ENCODE measurements at places on chromosomes 3 and 15.

DNA sequence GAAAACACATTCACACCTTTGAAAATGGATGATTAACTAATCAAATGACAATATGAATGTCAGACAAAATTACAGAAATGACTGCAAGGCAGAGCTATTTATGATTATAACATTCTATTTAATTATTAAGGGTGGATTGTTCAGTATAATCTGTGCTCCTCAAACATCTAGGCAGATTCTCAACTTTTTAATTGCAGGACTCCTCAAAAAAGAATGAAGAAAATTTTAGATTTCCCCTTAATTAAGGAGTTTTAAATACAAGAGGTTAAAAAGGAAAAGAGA is 22.6 kb upstream of the CMC1 start:
- peak; percentile 49 for DNase-seq

DNA sequence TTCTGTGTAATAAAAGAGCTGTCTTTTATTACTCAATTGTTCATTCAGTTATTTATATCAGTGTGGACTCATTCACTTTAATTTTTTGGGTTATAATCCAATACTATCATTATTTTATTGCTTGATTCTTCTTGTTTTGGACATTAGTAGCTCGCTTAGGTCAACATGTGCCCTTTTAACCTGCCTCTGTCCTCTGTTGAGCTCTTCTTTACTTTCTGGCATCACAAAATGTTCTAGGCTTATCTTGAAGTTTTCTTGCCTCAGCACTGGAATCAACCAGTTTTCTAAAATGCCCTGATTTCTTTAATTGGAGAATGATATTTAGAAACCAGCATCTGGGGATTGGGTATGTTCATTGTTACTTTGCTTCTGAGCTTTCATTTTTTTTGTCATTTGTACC is 82.2 kb downstream of the LEKR1 start:
- no peak for DNase-seq

DNA sequence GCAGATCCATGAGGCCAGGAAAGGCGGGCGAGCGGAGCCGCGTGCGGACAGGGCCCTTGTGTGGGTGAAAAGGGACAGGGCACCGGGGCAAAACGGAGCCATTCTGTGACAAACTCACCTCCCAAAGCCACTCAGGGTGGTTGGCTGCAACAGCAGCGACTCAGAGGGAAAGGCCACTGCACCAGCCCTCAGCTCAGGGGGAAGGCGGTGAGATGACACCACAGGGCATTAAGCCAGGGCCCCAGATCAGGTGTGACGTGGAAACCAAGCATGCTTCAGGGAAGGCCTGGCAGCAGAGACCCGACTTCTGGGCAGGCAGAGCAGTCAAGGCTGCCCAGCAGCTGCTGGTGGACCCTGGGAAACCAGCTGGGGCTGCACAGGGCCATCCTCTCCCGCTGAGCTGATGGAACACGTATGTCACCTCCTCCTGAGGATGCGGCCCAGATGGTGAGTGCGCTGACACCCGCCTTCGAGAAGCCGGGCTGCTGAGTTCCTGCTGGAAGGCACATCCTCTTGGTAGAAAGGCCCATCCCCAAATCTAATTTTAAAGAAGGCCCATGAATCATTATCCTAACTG is 82.3 kb downstream of the CHSY1 start:
- DNase-seq, result no peak

DNA sequence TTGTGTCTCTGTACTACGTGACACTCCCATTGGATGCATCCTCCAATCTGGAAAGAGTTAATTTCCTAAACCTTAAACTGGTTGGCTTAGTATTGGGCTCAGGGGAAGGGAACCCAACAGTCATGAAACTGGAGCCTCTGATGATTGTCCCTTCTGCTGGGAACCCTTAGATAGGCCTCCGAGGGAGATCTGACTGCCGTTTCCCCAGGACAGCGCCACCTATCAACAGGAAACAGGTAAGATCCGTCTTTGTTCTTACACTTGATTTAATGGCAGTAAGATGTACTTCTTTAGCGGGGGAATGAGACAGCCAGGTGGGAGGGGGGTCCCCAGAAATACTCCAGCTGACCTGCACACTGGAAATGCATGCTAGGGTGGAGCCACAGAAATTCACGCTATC is 1749.6 kb downstream of the SI start:
- DNase-seq, result no peak

GRCh38 chr3:119034256-119035013 is at the start of gene IGSF11:
TSS of gene IGSF11 (minus strand) at chr3:119034846. CDS start at chr3:119034582, 264 bp downstream.
- peak; percentile 58 for DNase-seq

- DNase-seq, result no peak
These were observed 100.0 kb upstream of the DLG1 start for GRCh38 chr3:197398286-197398878.

DNA sequence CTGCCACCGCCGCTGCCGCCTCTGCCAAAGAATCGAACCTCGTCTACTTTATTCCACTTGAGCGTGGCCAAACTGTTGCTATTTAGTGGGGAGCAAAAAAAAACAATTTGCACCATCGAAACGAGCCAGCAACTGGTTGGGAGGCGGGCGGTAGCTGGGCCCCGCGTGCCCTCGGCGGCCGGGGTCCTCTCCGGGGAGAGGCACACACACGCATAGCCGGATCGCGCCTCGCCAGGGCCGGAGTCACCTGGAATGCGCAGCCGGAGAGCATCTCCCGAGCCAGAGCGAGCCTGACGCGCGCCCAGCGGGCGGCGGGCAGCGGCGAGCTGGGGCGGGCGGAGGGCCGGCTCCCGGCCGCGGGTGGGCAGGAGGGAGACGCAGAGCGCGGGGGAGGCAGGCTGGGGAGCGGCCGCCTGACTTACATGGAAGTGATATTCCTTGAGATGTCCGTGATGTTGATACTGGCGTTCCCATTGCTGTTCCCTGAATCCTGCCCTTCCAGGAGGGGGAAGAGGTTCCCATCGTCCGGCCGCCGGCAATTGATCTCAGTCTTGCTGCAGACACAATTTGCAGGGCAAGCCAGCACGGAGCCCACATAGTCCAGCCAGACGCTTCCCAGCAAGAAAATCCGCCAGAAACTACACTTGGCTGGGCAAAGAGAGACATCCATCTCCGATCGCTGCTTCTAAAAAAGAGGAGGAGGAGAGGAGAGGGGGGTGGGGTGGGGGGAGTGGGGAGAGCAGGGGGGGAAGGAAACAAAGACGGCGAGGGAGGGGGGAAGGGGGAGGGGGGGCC is 858 bp downstream of the NTRK3 start:
- DNase-seq, result no peak

- no peak for DNase-seq
These were observed 440.3 kb upstream of the DPH6 start for GRCh38 chr15:35986191-35986721.

- no peak for DNase-seq
These were observed 175.5 kb downstream of the NECTIN3 start for GRCh38 chr3:111246967-111247760.

DNA sequence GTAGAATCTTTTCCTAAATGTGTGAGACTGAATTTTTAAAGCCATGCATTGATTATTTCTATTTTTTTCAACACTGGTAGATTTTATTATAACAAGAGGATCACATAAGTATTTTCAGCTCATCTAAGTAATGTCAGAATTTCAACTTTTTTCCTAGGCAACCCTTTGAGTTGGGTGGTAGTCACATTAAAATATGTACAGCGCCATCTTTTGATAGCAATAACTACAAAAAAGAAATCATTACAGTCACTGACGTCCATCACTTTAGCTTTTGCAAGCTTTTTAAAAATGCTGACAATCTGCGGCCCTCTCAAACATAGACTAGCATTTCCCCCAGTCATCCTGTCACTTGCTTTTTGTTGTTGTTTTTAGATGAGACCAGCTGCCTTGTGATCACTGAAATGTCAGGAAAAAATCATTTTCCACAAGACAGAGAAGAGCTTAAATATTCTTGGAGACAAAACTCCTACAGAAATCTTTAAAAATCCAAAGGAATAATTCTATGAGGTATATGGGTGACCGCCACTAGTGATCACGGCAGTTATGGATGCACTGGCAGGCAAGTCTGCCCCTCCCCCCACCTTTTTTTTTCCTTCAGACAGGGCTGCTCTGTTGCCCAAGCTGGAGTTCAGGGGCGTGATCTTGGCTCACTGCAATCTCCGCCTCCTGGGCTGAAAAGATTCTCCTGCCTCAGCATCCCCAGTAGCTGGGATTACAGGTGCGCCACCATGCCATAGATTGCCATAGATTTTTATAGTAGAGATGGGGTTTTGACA is 384.0 kb upstream of the KCNMB2 start:
- DNase-seq, result no peak

- no peak for DNase-seq
These were observed 13.5 kb upstream of the APOD start for GRCh38 chr3:195597229-195597628.

DNA sequence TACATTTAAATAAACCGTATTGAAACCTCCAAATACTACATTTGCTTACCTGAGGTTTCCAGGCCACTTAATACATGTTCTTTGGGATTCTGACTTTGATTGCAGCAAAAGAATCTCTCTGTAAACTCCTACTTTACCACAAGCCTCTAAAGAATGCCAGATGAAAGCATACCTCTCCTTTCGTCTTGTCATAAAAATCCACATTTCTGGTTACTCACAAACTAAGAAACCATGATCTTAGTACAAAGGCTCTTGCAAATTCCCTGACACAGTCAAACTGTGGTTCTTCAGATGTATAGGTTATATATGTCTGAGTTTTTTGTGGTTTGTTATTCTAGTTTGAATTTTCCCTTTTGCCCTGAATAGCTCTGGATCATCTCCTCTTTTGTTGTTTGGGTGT is 188.4 kb downstream of the RAP2B start:
- no peak for DNase-seq

GRCh38 chr3:173268781-173269180 is 127.7 kb upstream of the SPATA16 start:
- DNase-seq, result no peak

- no peak for DNase-seq
These were observed 248.0 kb upstream of the THBS1 start for GRCh38 chr15:39332846-39333245.

DNA sequence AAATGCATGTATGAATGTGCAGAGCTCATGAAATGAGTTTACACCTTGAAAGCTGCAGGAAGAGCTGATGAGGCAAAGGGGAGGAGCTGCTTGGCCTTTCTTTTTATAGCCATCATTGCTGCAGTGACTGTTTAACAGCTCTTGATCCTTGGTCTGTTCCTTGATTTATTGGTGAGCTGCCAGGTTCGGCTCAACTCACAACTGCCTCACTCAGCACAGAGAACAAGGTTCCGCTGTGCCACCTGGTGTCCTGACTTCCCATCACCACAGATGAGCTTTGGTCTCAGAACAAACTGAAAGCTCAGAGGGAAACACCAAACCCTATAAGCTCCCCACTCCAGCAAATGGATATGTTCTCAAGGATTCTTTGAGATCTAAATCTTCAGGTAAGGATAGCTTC is 626.1 kb downstream of the MAGI1 start:
- DNase-seq, result no peak

- DNase-seq, result no peak
These were observed 23.7 kb downstream of the RORA start for GRCh38 chr15:61205346-61205921.

- no peak for DNase-seq
These were observed 54.7 kb upstream of the ONECUT1 start for GRCh38 chr15:52844823-52845222.

- DNase-seq, result peak; percentile 87
These were observed 39.1 kb downstream of the KLF13 start for GRCh38 chr15:31365655-31366127.

DNA sequence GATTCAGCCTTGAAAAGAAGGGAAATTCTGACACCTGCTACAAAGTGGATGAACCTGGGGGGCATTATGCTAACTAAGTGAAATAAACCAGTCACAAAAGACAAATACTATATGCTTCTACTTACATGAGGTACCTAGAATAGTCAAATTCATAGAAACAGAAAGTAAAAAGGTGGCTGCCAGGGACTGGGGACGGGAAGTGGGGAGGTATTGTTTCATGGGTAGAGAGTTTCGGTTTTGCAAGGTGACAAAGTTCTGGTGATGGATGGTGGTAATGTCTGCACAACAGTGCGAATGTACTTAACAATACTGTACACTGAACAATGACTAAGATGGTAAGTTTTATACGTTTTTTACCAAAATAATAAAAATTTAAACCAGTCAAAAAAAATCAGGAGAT is 4.8 kb downstream of the IDH2 start:
- DNase-seq, result peak; percentile 93

GRCh38 chr15:98745179-98745578 is 96.8 kb downstream of the IGF1R start:
- no peak for DNase-seq

- no peak for DNase-seq
These were observed 595.8 kb upstream of the NR2F2 start for GRCh38 chr15:95734422-95735316.

DNA sequence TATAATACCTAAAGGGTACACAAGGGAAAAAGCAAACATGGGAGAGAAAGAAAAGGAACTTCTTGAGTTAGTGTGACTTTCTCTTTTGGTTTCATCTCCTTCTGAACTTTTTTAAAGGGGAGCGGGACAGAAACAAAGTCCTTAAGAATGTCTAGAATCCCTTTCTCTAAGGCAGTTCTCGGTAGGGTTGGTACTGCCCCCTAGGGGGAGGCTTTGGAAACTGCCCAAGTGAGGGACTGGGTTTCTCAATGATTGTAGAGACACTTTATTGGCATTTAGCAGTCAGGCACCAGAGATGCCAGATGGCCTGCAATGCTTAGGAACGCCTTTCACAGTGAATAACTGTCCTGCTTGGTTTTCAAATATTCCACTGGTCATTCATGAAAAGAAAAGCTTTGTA is 172.7 kb downstream of the WDR72 start:
- peak; percentile 35 for DNase-seq

DNA sequence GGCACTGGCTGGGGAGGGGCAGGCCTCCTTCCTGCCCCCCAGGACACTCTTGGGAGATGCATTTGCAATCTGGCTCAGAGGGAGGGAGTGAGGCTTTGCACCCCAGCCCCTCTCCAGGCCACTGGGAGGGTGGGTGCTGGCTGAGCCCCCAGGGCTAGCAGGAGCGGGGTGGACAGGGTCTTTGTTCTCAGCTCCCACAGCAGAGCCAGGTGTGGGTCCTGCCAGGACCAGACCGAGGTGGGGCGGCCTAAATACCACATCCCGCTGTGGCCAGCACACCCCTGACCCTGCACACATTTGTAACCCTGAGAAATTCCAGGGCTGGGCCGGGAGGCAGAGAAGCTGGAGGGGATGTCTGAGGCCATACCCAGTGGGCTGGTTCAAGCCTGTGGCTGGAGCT is 41.0 kb downstream of the STARD5 start:
- DNase-seq, result no peak

- DNase-seq, result peak; percentile 87
These were observed at the start of gene EOGT for GRCh38 chr3:69013253-69014021. TSS of gene EOGT (minus strand) at chr3:69013684. CDS start at chr3:69009846, 3,838 bp downstream.

DNA sequence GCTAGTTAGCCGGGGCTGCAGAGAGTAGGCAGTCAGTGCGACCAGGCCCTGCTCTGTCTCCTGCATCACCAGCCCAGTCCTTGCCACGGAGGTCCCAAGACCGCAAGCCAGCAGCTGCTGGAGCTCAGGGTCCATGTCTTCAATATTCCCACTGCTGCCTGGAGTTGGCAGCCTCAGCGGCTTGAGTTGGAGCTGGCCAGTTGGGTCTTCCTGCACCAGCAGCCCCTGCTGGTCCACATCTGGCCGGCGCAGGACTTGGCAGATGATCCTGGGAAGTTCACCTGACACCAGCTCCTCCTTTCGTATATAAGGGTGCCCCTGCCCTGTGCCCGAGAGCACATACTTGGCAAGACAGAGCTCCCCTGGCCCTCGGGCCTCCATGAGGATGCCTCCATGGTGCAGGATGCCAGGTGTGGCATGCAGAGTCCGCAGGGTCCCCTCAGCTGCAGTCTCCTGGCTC is 5.7 kb downstream of the XIRP1 start:
- DNase-seq, result no peak

- DNase-seq, result no peak
These were observed 2.4 kb upstream of the TMEM89 start for GRCh38 chr3:48623851-48624547.

Measured in activated CD4-positive, alpha-beta T cell treated with anti-CD3 and anti-CD28 coated beads, Interleukin-2, amount 50 U/mL, for 16 hours (primary cell).